ENCODE measurements at places on chromosomes 4 and X. TPM values are rescaled to one million over a fixed set of nuclear protein-coding genes. Genes with fewer than 3 reads are reported as not detected.
A peak's percentile ranks its signal among the peaks of the same experiment; 100 is the strongest.

DNA sequence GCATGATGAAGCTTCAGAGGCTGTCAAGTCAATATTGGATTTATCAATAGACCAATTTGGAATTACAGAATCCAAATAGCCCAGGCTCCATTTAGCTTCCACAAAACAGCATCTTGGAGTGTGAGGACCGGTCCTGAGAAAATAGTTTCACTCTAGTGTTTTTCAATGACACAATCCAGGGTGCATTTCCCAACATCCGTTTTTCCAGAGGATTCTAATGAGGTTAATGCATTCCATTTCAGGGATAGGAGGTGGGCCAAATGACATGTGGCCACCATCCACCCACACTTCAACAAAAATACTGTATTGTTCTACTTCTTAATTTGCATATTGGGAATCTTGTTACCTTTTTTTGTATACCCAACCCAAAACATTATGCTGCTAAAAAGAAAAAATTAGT lies 229.8 kb upstream of the LDB2 start:
- peak; percentile 9 for DNase-seq

- no peak for DNase-seq
Measured at GRCh38 chrX:111652719-111653118, 28.3 kb upstream of the ALG13 start.

DNA sequence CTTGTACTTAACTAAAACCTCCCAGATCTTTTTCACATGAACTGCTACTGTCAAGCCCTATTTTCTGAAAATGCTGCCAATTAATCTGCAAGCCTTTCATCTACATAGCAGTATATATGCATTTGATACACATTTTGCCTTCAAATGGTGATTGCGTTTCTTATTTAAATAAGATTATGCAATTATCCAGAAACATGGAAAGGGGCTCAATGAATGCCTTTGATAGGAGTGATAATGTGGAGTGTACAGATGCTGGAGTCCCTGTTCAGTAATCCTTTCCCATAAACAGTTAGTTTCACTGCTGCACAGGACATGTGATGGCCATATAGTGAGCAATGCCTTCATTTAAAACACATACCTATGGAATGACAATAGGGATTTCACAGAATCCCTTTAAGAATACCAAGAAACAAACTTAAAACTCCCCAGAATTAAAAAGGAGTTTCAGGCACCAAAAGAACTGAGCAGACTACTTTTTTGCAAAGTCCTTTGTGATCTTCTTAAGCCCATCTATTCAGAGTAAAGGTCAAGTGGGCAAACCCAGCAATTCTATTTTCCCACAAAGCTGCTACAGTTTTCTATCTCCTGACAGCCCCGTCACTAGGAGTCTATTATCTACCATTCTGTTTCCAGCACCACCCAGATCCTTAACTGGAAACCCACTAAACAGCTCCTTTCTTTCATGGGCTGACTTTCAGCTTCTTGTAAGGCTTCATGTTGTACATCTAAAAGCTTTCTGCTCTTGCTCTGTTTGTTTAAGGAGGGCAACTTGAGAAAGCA lies 120.3 kb downstream of the UNC5C start:
- peak; percentile 9 for DNase-seq

GRCh38 chrX:6826856-6827255 lies 291.9 kb upstream of the VCX3A start:
- DNase-seq, result no peak

- DNase-seq, result peak; percentile 15
Measured at GRCh38 chrX:46686003-46686645, 72.8 kb downstream of the SLC9A7 start.

- DNase-seq, result no peak
Measured at GRCh38 chrX:151596282-151596681, 32.8 kb downstream of the PASD1 start.

DNA sequence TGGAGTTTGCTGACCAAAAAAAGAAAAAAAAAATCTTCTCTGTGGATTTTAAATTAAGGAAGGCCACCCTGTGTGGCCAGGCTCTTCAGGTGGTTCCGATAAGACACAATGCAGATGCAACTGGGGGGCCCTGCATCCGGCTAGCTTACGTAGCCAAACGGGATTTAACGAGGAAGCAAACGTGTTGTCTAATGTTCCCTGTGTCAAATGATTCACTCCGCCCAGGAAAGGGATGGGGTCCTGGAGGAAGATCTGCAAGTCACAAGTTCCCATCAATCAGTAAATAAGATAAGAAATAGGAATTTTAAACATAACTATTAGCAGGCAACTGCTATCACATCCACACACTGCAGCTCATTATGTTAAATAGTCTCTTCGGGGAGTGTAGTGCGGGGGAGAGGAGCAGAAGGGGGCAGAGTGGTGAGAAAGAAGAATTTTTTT lies 216.4 kb upstream of the GYPA start:
- DNase-seq, result no peak

GRCh38 chr4:88858752-88859151 lies 161.1 kb upstream of the NAP1L5 start:
- no peak for DNase-seq

DNA sequence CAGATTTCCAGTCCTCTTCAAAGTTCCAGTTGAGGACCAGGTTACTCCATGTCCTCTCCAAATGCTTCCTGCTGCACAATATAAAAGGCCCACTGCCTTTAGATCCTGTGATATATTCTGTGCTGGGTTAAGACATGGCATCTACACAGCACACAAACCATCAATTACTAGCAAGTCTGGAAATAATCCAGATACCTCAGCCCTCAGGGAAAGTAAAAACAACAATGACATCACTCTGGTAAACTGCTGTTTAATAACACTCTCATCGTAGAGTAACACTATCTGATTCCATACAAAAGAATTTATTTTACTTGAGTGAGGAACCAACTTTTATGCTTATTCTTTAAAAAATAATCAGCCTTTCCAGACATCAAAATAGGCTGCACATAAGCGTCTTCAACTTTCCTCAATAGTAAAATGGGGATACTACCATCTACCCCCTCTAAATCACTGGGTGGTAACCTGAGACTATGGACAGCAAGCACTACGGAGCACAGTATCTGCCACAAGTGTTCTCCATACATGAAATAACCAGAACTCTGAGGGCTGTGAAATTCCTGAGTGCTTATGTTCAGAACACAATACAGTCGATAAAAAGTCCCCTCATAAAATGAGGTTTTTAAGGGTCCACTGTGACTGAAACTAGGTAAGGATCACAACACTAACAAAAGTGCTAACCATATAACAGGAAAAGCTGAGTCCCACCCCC lies 53.4 kb downstream of the ABCG2 start:
- DNase-seq, result peak; percentile 69

DNA sequence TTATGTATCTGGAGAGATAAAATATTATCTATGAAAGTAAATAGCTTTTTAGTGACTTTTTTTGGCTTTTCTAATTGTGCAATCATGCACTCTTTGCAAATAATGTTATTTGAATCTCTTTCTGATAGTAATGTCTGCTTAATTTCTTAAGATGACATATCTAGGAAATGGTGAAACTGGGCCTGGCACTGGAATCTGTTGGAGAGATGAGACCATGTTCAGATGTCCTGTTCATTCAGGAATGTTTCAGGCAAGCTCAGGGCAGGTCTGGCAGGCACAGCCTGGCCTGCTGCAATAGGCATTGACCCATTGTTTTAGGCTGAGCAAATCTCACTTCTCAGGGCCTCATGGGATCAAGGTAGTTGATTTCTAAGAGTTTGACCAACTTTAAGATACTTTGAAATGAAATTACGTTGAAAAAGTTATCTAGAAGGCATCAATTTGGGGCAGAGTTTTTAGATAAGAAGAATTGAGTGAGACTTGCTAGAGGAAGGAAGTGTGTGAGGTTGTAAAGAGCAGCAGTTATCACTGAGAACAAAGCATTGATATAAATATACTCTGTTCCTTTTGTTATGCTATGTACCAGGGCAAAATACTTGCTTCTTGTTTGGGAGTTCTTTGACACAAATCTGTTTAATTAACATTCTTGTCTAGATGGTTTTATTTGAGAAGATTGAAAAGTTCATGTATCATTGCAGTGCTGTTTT lies 133.0 kb upstream of the LEF1 start:
- no peak for DNase-seq

- DNase-seq, result peak; percentile 33
Measured at GRCh38 chr4:11549525-11549924, 120.8 kb upstream of the HS3ST1 start.

GRCh38 chr4:113222471-113222870 lies 173.0 kb downstream of the ANK2 start:
- DNase-seq, result peak; percentile 48

Gene MAOB
- polyA plus RNA-seq, result 21.3 TPM

Gene FGFBP2
- polyA plus RNA-seq, result 0.09 TPM

Gene IL13RA2
- polyA plus RNA-seq, result 12.7 TPM

Gene ITM2A
- 0.50 TPM for polyA plus RNA-seq
